ENCODE measurements at places on chromosomes 12 and 14.

DNA sequence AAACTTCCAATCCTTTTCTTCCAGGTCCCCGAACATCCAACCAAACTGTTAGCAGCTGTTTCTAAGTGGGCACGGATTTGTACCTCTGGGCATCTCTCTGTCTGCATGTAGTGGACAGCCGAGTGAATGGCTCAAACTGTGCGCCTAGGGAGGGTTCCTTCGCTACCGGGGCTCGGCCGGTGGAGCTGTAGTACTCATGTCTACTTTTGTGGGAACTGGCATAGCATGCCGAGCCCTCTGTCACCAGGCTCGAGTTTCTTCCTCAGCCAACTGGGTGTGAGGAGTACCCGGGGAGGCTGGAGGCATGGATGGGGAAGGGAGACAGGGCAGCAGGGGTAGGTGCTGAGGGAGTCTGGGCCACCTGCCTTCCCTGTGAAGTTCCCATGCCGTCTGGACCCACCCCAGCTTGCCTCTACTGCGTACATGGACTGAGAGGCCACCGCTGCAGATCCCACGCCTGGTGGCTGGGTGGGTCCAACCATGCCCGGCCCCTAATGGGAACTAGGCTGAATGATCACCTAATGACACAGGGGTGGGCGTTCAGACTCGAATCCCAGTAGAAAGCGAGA is 23.0 kb downstream of the TNFAIP2 start:
- no peak for DNase-seq

GRCh38 chr12:64560396-64561301 is 49.6 kb upstream of the RASSF3 start:
- peak; percentile 71 for DNase-seq

- peak; percentile 66 for DNase-seq
Measured at GRCh38 chr12:31736472-31736871, 7.7 kb upstream of the AMN1 start.

GRCh38 chr14:50191499-50191898 is 39.9 kb downstream of the SOS2 start:
- no peak for DNase-seq

DNA sequence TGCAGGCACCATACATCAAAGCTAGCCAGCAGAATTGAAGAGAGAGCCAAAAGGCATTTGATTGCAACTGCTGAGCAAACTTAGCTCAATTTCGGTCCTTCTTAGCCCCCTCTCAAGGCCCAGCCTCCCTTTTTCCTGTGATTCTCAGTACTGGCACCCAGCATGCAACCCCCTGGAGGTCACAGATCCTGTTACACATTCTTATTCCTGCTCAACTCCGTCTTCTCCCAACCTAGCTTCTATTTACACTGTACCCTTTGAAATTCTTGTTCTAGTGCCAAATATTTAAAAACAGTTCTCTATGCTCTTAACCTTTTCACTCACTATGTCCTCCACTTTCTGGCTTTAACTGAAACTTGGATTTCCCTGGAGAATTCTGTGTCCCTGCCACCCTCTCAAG is 131.3 kb upstream of the CPSF6 start:
- DNase-seq: no peak

GRCh38 chr14:90091393-90091792 is 29.6 kb downstream of the KCNK13 start:
- DNase-seq: no peak

DNA sequence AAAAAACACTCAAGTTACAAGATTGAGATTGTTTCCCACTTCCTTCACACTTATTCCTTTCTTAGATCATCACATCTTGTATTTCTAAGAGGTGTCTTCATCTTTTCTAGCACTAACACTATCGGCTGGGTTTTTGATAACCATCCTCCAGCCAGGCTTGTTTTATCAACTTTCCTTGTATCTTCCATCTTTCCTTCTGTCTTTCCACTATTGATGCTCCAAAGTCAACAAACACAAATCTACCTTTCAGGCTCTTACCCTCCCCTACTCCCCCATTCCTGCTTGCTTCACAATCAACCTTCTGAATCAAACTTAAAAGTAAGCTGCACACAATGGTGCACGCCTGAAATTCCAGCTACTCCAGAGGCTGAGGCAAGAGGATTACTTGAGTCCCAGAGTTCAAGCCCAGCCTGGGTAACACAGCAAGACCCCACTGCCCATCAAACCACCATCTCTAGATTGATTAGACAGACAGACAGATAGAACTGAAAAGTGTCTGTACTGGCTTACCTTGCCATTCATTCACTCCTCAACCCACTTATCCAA is 12.9 kb downstream of the MED13L start:
- DNase-seq: no peak

- DNase-seq: peak; percentile 32
Measured at GRCh38 chr12:101909646-101910045, 32.3 kb downstream of the DRAM1 start.

GRCh38 chr12:68790081-68790951 is 17.7 kb upstream of the MDM2 start:
- no peak for DNase-seq

- peak; percentile 35 for DNase-seq
Measured at GRCh38 chr14:67514203-67514607, 18.9 kb upstream of the PLEKHH1 start.

- no peak for DNase-seq
Measured at GRCh38 chr12:100564090-100564489, 9.4 kb upstream of the GAS2L3 start.

- no peak for DNase-seq
Measured at GRCh38 chr12:111443086-111443485, 37.4 kb downstream of the SH2B3 start.

DNA sequence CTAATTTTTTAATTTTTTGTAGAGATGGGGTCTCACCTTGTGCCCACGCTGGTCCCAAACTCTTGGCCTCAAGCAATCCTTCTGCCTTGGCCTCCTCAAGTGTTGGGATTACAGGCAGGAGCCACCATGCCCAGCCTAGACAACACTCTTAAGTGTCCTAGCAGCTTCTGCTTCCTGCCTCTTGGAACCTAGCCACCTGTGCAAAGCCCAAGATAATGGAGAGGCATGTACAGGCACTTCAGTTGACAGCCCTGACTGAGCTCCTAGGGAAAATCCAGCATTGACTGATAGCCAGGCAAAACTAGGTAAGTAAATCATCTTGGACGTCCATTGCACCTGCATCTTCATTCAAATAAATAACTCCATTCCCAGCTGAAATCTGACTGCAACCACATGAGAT is 15.5 kb downstream of the COX14 start:
- DNase-seq: peak; percentile 51

GRCh38 chr12:18250313-18250916 is 10.9 kb upstream of the PIK3C2G start:
- DNase-seq: peak; percentile 94

- peak; percentile 36 for DNase-seq
Measured at GRCh38 chr14:52338051-52338681, 24.1 kb downstream of the PTGER2 start.

DNA sequence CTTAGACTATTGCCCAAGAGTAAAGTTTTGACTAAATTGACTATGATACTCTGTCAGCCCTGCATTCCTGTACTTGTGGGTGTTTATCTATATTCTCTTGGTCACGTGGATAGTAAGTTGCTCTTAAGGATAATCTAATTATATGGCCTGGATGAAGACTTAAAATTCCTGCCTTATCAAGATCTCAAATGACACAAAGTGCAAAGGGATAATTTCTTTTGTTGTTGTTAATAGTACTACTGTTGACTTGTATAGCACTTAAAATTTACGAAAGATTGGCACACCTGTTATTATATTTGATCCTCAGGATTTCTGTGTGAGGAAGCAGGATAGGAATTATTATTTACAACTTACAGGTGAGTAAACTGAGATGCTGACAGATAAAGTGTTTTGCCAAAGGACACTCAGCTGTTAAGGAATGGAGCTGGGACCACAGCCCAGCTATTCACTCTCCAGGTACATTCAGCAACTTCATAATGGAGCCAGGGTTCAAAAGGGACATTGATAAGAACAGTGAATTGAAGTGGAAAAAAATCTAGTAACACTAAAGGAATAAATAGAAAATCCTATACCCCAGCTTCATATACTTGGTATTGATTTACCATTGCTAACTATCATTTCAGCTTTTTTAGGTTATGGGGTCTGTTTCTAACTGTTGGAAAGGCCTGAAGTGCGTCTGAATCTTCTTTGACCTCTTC is 53.4 kb upstream of the EVL start:
- DNase-seq: no peak

GRCh38 chr14:83860631-83861155 is 1669.3 kb upstream of the FLRT2 start:
- DNase-seq: no peak

DNA sequence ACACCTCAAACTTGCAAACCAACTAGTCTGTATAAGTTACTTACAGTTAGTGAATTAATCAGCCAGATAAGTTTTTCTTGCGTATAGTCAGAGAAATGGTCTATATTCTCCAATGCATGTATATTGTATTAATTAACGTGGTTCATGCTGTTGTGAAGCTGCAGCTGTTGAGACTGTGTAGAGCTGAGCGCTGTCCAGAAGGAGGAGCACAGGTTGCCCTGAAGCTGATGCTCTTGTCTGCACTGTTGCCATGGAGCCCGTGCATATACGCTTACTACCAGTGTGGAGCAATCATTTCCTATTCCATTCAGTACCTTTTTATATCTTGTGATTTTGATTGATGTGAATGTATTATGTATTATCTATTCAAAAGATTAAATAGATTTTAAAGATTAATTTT is 74.3 kb upstream of the ARID2 start:
- DNase-seq: peak; percentile 94

DNA sequence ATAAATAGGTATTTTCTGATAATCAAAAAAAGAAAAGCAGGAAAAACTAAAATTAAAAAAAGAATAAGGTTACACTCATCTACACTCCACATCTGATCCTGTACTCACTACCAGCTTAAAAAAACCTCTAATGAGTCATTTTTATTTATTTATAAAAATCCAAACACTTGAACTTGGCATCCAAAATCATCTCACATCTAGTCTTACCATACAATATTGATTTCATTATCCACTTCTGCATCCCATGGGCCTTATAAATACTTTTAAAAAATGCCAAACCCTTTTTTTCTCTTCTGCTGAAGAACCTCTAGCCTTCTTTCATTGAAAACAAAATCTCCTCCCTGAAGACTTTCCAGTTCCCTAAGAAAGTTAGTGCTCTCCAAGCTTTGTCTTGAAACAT is 109.7 kb downstream of the TMTC3 start:
- peak; percentile 31 for DNase-seq

GRCh38 chr14:100540141-100540925 is 46.9 kb downstream of the BEGAIN start:
- DNase-seq: peak; percentile 46

DNA sequence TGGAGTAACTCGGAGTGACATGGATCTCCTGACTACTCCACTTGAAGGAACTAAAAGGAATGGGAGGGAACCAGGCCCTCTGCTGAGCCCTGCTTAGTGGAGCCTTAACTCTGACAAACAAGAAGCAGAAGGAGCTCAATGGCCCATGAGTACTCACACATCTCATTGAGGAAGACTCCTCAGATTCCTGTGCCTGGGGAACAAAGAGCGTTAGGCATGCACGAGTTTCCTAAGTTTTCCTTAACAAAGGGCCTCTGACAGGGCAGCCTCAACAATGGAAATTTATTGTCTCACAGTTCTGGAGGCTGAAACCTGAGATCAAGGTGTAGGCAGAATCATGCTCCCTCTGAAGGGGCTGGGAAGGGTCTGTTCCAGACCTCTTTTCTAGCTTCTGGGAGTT is 185.7 kb upstream of the NTF3 start:
- no peak for DNase-seq

GRCh38 chr14:75673345-75674035 is 12.4 kb downstream of the TTLL5 start:
- no peak for DNase-seq

DNA sequence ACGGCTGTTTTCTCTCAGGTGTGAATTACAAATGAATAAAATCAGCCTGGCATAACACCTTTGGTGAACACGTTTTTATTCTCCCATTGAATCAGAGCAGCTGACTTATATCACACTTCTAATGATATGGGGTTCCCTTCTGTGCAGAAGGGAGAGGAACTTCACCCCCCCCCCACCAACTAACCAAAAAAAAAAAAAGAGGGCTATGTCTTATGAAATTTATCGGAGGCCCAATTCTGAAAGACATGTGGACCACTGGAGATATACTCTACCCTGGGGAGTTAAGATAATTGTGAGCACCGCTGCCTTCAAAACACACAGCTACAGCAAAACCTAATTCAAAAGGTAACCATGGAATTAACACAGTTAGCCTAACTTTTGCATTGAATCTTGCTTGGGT is 4.6 kb downstream of the BCL11B start:
- DNase-seq: no peak

DNA sequence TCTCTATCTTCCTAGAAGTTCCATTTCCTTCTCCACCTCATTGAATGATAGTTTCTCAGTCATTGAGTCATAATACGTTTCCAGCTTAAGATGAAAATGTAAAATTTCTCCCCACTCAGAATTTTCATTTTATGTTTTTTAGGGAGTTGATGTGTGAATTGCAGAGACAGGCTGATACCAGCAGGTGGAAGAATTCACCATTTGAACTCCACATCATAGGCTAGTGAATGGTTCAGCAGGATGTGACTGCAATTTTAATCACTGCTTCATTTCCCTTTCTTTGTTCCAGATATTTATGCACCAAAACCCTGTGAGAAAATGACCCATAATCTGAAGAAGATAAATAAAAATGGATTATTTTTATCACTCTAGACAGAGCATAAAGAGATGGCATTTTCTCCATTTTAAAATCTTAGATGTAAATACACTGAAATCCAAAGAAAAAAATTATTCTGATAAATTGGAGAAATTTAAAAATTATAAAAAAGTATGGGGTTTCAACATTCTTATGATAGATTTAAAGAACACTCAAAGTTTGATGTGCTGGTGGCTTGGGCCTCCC is 10.6 kb upstream of the PYGL start:
- DNase-seq: peak; percentile 58

DNA sequence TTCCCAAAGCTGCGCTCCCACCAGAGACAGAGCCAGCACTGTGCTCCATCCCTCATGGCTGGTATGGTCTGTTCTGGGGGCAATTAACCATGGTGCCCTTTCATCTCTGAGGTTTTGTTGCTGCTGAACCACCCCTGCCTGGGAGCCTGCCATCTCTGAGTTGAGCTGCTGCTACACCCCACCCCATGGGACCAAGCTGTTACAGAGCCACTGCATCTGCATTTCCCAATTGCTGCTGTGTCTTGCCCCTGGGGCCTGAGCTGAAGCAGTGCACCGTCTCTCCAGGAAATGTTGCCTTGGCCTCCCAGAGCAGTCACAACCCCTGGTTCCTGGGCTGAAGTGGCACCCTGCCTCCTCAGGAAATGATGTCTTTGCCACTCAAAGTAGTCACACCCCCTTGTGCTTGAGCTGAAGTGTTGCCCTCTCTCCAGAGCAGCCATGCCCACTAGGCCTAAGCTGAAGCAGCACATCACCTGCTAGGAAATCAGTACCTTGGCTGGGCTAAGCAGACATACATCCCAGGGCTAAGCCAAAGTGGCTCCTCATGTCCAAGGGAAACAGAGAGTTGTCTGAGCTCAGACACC is 140.3 kb downstream of the RERGL start:
- DNase-seq: peak; percentile 76

Data from DMS53 (cell line).